ENCODE measurements at places on chromosomes 7 and 10.

DNA sequence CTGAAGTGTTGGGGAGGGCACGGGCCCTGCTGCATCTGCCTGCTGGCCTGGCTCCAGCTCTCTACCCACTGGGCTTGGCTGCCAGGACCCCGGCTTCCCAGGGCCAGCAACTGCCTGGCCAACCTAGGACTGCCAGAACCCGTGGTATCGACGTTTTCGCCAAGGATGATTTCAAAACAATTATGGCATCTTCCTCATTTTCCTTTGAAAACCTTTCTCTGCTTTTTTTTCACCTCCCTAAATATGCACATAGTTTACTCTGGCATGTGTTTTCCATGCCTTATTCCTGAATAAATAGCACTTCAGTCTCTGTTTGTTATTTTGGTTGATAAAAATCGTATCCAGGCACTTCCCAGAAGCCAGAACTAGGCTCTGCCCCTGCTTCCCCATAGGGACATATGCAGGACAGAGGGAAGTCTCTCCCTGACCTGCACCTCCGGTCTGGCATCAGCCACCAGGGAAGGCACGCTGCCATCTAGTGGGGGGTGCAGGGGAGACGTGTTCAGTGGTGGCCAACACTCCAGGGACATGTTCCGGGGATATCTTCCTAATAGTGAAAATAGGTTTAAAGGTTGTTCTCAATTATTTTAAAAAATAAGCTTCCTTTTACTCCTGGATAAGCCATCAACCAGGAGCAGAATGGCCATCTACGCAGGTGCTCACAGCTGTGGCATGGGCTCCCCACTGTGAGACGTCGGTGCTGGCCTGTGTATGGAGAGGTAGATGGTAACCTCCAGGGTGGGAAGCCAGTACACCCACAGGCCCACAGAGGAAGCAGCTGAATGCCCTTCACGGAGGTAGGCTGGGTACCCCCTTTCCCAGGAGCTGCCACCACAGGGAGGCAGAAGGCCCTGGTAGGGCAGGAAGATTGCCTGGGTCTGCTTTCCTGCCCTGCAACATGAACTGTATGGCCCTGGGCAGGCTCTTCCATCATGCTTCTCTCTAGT is 30.7 kb upstream of the ANTXRL start:
- peak; percentile 84 for DNase-seq

- DNase-seq: no peak
Observed at GRCh38 chr7:116455009-116455408, 44.5 kb upstream of the CAV2 start.

DNA sequence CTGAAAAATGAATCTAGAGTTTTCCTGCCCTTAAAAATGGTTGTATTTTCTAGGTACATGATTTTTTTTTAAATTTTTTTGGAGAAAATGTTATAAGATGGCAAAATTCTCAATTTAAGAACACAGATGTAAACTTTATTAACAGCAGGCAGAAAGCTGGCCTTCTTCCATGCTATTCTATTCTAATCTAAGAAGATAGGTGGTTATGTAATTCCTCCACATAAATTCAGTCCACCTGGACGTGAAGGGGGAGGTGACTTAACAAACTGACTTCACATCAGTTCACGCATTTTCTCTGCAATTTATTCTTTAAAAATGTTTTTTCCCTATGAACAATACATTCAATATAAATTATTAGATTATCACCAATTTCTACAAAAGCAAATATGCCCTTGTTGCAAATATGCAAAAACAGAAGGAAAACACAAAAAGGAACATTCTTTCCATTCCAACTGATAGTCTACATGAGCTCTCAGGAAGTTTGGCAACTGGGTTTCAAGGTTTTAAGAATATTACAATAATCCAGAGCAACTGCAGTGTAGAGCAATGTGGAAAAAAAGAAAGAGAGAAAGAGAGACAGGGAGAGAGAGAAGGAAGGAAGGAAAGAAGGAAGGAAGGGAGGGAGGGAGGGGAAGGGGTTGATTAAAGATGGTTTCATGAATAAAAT is 76.8 kb downstream of the HIBADH start:
- no peak for DNase-seq

GRCh38 chr7:50450590-50451032 is 461 bp upstream of the FIGNL1 start:
- DNase-seq: peak; percentile 73

GRCh38 chr7:80660939-80661338 is 22.5 kb downstream of the CD36 start:
- DNase-seq: no peak

GRCh38 chr7:38296059-38296857 is 22.8 kb upstream of the TARP start:
- no peak for DNase-seq

DNA sequence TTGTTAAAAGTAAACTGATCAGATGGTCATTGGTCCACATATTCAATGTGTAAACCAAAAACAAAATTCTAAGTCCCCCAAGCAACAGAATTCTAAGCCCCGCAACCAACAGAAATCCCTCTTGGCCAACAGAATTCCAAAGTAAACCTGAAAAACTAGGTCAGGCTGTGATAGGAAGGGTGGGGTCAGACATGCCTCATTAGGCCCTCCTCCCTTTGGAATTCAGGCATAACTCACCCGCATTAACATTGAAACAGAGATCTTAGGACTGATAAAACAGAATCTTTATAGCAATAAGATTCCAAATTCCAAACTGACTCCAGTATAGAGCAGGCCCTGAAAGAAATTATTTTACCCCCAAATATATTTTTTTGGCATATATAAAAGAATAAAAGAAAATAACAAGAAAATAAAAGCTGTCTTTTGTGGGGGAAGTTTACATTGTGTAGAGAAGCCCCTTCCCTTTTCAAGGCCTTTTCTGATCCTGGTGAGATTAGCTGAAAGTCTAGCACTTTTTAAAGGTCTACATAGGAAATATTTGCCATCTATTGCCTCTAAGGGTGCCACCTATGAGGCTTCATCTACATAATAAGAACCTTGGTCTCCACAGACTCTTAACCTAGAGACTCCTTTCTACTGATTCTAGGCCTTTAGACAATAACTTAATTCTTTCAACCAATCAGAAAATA is 30.5 kb downstream of the GNAT3 start:
- DNase-seq: no peak

DNA sequence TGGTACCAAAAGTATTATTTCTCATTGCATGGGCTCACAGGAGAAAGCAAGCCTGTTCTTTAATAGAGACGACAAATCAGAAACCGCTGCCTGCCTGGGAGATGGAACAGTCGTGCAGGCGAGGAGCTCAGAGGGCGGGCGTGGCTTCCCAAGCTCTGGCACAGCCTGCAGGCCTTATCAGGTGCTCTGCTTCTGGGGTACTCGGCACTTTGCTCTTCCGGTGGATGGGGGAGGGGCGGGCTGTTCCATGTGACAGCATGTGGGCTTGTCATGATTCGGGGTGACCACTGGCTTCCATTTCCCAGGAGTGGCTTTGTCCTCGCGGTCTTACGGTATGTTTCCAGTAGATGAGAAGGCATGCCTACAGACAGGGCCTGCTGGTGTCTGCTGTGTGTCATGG is 228.6 kb downstream of the MGMT start:
- no peak for DNase-seq

DNA sequence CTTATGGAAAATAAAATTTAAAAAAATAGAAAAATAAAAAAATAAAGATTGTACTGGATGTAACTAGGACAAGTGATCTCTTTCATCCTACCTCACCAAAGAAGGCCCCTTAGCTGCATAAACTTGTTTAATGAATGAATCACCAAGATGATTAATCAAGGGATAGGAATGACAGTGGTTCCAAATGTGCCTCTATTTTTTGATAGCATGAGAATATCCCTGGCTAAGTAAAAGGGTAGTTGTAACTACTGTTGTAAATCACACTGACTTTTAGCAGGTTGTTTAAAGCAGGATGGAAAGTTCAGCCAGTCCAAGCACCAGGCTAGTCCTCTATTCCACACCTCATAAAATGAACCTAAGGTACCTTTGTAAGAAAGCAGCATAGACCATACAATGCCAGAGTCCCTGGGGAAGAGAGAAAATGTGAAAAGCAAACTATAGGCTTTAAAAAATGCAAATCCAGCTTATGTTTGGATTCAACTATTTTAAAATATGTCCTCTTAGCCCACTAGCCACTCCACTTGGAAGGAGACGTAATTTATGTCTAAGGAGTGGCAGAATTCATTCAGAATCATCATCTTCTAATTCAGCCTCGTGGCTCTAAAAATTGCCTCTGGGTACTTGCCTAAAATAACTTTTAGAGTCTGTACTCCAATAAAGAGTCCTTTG is 126.8 kb downstream of the SKIDA1 start:
- no peak for DNase-seq

- DNase-seq: no peak
Observed at GRCh38 chr10:24097751-24098207, 111.2 kb upstream of the KIAA1217 start.

GRCh38 chr10:132687181-132687892 is 98.6 kb downstream of the NKX6-2 start:
- DNase-seq: peak; percentile 28

DNA sequence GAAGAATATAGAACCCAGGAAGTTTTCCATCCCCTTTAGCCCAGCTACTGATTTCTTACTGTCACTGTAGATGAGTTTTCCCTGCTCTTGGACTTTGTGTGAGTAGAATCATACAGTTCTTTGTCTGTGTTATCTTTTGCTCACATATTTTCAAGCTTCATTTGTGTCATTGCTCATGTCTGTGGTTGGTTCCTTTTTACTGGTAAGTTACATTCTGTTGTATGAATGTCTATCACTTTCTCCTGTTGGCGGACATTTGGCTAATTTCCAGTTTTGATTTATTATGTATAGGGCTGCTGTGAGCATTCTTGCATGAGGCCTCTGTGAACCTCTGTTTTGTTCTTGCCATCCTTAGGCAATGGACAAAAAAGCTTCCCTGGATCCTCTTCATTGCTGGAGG is 5.3 kb downstream of the GLRX3 start:
- no peak for DNase-seq

GRCh38 chr7:151051108-151051507 is 2.8 kb downstream of the ASIC3 start:
- DNase-seq: peak; percentile 76

DNA sequence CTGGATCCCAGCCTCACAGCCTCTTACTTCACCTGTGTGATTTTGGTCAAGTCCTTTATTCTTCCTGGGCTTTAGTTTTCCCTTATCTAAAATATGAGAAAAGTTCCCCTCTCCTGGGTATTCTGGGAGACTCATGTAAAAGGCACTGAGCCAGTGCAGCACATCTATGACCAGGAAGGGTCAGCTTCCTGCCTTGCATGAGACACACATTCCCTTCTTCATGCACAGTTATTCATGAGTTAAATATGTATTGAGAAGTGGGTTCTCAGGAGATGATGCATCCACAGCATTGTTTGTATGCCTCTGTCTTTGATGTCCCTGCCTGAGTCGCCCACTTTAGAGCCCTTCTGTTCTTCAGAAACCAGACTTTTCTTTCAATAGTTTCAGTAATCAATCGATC is 33.3 kb downstream of the EGFR start:
- no peak for DNase-seq

DNA sequence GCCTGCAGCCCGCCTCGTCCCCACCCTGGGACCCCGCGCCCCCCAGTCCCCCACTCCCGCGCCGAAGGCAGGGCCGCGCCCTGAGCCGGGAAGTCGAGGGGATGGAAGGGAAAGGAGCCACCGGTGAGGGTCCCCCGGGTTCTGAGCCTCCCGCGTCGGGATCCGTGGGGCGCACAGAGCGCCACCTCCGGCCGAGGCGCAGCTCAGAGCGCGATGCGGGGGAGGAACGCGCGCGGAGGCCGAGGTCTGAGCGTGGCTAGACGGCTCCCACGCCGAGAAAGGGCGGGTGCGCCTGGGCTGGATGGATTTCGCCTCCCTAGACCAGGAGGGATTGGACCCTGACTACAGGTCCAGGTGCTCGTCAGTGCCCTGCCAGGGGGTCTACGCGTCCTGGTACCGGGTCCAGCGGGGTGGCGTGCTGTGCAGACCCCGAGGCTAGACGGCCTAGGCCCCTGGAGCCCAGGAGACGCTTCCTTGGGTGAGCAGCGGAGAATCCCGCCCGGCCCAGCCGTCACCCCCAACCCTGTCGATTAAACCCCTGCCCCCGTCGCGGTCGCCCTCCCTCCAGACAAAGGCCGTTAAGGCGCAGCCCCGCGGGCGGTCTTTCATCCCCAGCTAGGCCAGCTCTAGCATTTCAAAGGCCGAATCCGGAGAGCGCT is 986 bp upstream of the PDGFA start:
- DNase-seq: no peak

DNA sequence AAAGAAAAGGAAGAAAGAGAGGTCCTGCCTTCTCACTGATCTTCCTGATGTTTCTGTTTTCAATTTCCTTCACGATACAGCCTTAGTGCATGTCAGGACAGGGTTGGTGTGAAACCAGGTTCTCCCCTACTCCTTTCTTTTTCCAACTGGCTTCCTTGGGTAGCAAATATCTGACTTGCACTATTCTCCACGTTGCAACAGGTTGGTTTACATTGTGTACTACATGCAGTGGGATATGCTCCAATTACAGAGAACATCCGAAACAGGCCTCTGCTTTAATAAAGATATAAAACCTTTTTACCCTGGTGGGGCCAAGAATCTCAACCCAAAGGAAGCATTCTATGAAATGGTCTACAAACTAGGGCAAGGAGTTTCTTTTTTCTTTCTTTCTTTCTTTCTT is 16.9 kb upstream of the CREB5 start:
- DNase-seq: no peak

- peak; percentile 22 for DNase-seq
Observed at GRCh38 chr7:93855797-93856196, 34.8 kb downstream of the TFPI2 start.

DNA sequence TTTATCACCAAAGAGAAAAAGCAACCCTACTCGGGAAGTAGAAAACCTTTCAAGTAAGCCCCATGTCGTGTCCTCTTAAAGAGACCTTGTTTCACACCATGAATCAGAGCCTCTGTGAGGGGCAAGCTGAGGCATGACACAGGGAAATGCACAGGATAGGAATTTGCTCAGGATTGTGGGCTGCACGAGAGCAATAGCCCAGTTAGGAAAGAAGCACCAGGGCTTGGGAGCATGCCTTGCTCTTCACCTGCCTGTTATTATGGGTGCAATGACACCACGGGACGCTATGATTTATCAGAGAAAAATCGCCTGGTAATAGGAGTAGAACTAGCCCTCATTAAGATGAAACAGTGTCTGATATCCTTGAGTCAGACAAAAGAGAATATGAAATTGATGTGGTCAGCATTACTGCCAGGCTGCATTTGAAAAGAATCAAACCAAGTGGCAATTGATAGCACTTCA is 562.9 kb upstream of the NRP1 start:
- DNase-seq: no peak

DNA sequence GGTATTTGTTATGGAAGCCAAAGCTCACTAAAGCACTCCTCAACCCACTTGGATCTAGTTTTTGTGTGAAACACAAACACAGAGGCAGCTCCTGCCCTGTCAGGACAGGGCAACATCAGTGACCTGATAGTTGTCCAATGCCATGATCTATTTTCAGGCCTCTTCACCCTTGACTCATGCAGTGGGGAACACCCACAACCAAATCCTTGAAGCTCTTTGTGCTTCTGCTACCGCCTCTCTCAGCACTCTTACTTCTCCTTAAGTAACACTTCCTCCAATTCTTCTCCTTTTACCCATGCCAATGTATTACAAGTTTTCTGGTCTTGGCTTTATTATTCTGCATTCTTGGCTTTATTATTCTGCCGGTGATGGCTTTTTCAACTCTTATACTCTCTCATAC is 425.3 kb downstream of the INHBA start:
- no peak for DNase-seq
